ENCODE measurements at places on chromosomes 2 and 18.

GRCh38 chr2:159380685-159381239 is 94.3 kb upstream of the WDSUB1 start:
- no peak for DNase-seq

GRCh38 chr2:168912901-168913369 is 11.8 kb downstream of the G6PC2 start:
- no peak for DNase-seq

DNA sequence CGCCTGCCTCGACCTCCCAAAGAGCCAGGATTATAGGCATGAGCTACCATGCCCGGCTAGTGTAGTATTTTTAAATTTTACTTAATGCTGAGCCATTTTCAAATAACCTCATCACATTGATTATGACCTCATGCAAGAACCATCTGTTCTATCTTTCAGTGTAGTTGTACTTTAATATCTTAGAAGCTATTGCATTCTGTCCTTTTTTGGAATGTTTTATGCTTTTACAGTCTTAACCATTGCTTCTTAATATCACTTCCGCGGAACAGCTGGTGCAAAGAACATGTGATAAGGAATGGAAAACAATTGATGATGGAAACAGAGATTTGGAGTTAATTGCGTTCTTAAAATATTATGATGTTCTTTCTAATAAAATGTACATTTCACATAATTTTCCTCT is 2.7 kb downstream of the GEN1 start:
- DNase-seq: peak; percentile 32

- peak; percentile 80 for DNase-seq
Observed at GRCh38 chr2:119549241-119549640, 5.0 kb downstream of the CFAP221 start.

- no peak for DNase-seq
Observed at GRCh38 chr2:235002198-235003095, 50.6 kb downstream of the SH3BP4 start.

DNA sequence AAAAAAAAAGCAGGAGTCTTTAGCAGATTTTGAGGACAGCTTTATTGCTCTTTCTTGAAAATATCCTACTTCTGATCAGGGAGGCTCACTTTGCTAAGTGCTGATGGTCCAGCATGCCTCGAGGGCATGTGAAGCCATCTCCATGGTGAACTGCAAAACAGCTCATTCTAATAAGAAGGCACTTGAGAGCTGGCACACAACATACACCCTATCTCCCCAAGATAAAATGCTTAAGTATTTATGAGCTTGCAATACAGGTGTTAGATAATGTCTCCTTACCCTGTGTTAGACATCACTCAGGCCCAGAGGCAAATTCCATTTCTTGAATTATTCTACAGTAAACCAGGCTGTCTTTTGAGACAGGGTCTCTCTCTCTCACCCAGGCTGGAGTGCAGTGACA is 2.7 kb downstream of the ENOSF1 start:
- DNase-seq: no peak

DNA sequence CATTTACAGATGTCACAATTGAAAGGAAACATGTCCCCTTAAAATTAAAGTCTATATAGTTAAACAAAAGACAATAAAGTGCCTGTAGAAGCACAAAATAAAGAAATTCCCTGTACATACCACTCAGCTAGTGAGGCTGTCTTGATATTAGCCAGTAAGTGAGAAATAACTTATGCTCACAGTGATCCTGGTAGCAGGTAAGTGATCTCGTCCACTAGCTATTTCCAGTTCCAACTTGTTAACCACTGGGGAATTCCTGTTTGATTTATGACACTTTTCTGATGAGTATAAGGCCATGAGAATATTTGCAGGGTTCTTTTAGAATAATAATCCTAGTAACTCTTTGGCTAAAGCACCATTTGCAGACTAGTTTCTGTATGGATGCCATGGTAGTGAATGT is 127.9 kb upstream of the PGAP1 start:
- DNase-seq: peak; percentile 48

DNA sequence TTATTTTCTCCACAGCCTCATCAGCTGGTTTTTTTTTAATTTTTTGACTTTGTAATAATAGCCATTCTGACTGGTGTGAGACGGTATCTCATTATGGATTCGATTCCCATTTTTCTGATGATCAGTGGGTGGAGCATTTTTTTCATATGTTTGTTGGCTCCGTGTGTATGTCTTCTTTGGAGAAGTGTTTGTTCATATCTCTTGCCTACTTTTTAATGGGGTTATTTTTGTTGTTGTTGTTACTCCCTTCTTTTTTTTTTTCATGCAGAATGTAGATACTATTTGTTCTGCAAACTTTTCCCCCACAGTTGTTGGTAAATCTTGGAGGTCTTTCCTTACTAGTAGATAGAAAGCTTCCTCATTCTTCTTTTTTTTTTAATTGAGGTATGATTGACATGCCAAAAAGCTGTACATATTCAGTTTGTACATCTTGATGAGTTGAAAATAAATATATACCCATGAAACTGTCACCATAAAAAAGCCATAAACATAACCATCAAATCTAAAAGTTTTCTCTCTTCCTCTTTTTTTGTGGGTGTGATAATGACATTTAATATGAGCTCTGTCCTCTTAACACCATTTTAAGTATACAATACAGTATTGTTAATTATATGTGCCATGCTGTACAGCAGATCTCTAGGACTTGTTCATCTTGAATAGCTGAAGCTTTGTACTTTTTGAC is 21.8 kb upstream of the NT5DC4 start:
- DNase-seq: no peak

- DNase-seq: no peak
Observed at GRCh38 chr2:20549691-20550348, 101.1 kb downstream of the HS1BP3 start.

GRCh38 chr18:61581578-61582201 is 248.5 kb downstream of the CDH20 start:
- peak; percentile 63 for DNase-seq
